ENCODE measurements at places on chromosomes 1 and 21.

- peak; percentile 90 for DNase-seq
- H3K36me3 ChIP-seq = peaks cover 8% of the 10 kb centered on the region
- peak overlapping the region; percentile 89 for H3K27ac ChIP-seq
- peaks cover 53% of the 10 kb centered on the region for H3K4me1 ChIP-seq
- H3K27me3 ChIP-seq = no peaks in the 10 kb centered on the region
- H3K4me3 ChIP-seq = peak overlapping the region; percentile 54
These were observed 19.4 kb upstream of the KCNAB2 start for GRCh38 chr1:6026095-6026809.

DNA sequence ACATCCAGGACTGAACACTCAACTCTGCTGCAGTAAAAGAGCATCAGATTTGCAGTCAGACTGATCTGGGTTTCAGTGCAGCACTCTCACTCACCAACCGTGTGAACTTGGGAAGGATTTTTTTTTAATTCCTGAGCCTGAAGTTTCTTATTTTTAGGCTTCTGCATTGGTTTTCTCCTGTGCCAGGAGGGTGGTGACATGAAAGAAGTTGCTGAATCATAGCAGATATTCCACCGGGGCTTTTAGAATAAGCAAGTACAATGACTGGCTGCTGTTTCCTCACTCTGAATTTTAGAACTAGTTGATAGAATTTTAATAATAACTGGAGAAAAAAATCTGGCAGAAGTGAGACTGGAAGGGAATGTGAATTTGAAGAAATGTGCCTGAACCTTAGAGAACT is 11.6 kb downstream of the ADAM30 start:
- H3K4me3 ChIP-seq = no peak overlapping the region
- no peak for DNase-seq
- H3K27ac ChIP-seq = no peak overlapping the region

- no peaks in the 10 kb centered on the region for H3K4me1 ChIP-seq
- no peaks in the 10 kb centered on the region for H3K27me3 ChIP-seq
- no peak for DNase-seq
These were observed 39.1 kb upstream of the FOXO6 start for GRCh38 chr1:41322101-41322661.

GRCh38 chr1:226520640-226521355 is 27.8 kb upstream of the STUM start:
- H3K27ac ChIP-seq = no peak overlapping the region
- no peaks in the 10 kb centered on the region for H3K36me3 ChIP-seq
- H3K27me3 ChIP-seq = no peaks in the 10 kb centered on the region
- H3K4me1 ChIP-seq = no peaks in the 10 kb centered on the region
- H3K4me3 ChIP-seq = no peak overlapping the region
- no peak for DNase-seq

DNA sequence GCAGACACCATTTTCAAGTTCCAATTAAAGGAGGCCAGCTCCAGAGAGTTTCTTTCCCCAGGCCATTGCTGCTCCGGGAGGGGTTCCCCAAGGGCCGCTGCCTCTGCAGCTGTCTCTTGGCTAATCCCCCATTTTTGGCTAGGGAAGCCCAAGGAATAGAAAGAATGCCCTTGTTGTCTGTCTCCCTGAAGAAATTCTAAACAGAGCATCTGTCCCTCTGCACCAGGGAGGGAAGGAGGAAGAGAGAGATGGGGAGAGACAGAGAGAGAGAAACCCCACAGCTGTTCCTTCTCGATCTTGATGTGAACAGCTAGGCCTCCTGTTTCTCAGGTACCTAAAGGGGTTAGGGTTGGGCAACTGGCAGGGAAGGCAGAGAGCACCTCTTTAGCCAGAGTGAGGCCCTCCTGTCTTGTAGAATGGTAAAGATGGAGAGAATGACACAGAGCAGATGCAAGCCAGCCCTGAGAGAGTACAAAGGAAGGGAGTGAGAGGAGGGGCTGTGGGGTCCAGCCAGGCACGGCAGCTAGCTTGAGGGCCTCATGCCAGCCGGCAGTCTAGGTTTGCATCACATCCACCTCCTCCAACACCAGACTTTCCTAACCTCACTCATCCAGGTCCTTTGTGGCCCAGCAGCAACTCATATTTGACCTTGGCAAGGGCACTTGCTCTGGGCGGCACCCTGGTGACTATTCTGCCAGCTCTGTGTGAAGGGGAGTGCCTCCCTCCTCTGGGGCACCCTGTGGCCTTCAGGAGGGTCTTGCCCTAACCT is 13.1 kb downstream of the OPTC start:
- no peaks in the 10 kb centered on the region for H3K27me3 ChIP-seq
- no peaks in the 10 kb centered on the region for H3K4me1 ChIP-seq
- no peak overlapping the region for H3K4me3 ChIP-seq
- H3K36me3 ChIP-seq = no peaks in the 10 kb centered on the region

DNA sequence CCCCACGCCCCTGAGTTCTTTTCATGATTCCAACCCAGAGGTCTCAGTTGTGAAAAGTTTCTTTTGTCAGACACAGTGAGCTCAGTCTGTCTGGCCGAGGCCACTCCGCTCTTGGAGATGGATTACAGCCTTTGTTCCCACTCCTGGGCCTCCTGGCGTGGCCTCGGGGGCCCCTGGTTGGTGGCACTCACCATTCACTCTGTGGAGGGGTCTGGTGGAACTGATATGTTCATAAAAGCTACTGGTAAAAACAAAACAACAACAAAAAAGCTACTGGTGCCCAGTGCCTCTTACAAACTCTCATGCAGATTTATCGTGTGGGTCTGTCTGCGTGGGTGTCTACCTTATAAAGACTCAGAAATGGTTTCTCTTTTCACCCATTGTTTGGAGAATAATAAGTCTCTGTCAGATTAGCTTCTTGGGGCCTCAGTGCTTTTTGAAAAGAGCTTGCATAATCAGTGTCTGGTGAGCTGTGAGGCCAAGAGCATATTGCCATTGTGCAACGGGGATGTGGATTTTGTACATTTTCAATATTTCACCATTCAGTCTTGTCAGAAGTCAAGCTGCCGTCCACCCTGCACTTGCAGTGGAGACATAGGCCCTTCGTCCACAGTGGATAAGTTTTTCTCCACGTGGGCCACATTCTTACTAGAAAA is 86.7 kb downstream of the GALNT2 start:
- no peak overlapping the region for H3K27ac ChIP-seq
- H3K36me3 ChIP-seq = no peaks in the 10 kb centered on the region
- peaks cover 3% of the 10 kb centered on the region for H3K4me1 ChIP-seq
- no peak for DNase-seq
- H3K27me3 ChIP-seq = no peaks in the 10 kb centered on the region
- H3K4me3 ChIP-seq = no peak overlapping the region

DNA sequence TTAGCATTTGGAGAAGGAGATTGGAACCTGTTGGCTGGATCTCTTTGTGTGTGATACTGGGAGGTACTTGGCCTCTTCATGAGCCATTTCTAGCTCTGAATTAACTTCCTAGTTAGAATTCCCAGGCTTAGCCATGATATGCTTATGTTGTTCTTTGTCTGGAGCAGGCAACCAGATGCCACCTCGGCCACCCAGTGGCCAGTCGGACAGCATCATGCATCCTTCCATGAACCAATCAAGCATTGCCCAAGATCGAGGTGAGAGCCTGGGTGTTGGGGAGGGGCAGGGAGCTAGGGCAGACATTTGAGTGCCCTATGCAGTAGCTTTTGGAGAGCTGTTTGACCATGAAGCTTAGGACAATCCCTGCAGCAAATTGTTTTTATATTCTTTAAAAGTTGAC is 26.5 kb upstream of the PIGV start:
- DNase-seq = no peak
- no peak overlapping the region for H3K4me3 ChIP-seq
- H3K4me1 ChIP-seq = peaks cover 10% of the 10 kb centered on the region
- no peaks in the 10 kb centered on the region for H3K27me3 ChIP-seq
- no peak overlapping the region for H3K27ac ChIP-seq

- H3K27me3 ChIP-seq = no peaks in the 10 kb centered on the region
- no peak overlapping the region for H3K27ac ChIP-seq
- no peaks in the 10 kb centered on the region for H3K36me3 ChIP-seq
- H3K4me1 ChIP-seq = no peaks in the 10 kb centered on the region
These were observed 39.5 kb downstream of the TRPM2 start for GRCh38 chr21:44392916-44393315.

DNA sequence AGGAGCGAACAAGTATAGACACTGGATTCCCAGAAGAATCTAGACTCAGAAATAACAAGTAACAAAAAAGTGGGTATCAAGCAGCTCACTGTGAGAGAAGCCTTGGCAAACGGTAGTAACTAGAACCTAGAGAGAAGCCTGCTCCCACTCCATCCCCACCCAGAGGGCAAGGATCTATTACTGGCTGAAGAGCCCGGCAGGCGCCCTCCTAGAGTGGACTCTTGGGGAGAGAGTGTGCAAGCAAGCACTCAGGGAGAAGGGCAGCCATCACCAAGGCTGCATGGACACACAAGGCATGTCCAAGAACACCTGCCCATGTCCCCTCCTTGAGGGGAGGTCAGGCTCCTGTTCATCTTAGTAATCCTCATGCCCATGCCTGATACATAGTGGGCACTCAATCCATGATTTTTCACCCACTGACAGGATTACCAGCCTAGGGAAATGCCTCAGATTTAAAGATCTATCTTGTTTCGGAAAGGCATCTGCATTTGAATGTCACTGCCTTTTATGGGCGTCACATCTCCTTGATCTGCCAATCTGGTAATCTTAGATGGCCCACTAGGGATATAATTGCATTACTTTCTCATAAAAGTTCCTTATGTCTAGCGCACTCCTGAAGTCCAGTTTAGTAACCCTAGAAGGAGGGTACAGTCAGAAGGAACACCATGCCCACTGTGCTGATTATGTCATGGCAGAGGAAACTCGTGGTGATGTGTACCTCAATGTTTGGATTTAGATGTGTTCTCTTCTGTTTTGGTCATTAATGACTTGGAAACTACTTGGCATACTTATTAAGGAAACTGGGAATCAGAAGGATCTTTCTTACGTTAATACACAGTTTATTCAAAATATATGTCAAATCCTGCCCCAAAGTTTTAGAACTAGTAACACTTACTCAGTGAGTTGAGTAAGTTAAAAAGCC is 14.4 kb downstream of the CNN3 start:
- H3K27me3 ChIP-seq = peaks cover 3% of the 10 kb centered on the region
- no peak for DNase-seq
- no peak overlapping the region for H3K27ac ChIP-seq
- H3K4me3 ChIP-seq = no peak overlapping the region

- no peaks in the 10 kb centered on the region for H3K27me3 ChIP-seq
- no peak overlapping the region for H3K27ac ChIP-seq
- no peak overlapping the region for H3K4me3 ChIP-seq
- no peaks in the 10 kb centered on the region for H3K4me1 ChIP-seq
- DNase-seq = no peak
- no peaks in the 10 kb centered on the region for H3K36me3 ChIP-seq
These were observed 140.0 kb downstream of the LTN1 start for GRCh38 chr21:28852706-28853105.

DNA sequence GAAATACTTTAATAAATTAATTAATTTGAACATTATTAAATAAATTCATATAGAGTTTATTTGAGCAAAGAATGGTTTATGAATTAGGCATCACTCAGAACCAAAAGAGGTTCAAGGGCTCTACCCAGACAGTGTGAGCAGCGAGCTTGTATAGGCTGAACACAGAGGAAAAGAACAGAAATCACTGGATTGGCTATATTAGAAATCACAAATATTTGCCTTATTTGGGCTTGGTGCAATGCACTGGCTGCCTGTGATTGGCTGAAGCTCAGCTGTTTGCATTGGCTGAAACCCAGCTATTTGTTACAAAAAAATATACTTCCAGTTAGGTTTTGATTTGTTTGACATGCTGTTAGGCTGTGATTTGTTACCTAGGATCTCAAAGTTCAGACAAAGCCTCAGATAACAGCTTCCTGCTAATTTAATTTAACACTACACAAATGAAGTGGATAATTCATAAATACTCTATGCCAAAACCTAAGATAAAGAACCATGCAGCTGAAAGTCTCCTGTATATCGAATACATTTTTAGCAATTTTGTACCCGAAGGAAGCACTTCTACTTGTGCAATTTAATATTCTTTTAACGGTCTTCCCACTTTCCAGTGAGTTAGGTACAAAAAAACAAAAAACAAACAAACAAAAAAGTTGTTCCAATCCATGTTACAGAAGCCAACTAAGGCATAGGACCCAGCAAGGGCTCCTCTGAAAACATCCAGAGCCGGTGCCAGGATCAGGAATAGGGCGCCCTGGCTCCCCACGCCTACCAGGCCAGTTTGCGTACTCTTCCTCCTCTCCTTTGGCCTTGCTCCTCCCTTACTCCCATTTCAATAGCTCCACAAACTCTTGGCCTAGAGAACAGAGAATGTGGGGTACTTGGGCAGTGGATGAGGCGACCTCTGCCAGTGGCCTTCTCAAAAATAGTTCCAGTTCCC is 179.1 kb downstream of the DUSP10 start:
- no peaks in the 10 kb centered on the region for H3K4me1 ChIP-seq
- DNase-seq = no peak
- H3K4me3 ChIP-seq = no peak overlapping the region
- H3K27ac ChIP-seq = no peak overlapping the region

DNA sequence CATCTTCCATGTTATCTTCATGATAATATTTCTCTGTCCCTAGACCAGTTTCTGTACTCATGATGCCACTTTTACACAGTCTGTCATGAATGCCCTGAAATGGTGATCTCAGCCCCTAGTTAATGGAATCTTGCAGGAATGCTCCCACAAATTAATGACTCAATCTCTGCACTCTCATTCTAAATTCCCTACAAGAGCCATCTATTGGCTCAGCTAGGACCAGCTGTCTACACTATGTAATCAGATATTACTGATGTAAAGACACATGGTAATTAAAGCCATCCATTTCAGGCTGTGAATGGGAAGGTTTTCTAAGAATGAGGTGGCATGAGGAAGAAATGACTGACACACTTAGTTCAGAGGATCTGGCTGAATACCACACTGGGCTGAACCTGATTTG is 199.1 kb upstream of the KCND3 start:
- H3K36me3 ChIP-seq = no peaks in the 10 kb centered on the region
- no peak for DNase-seq
- H3K4me1 ChIP-seq = no peaks in the 10 kb centered on the region
- H3K27me3 ChIP-seq = no peaks in the 10 kb centered on the region

- H3K4me1 ChIP-seq = no peaks in the 10 kb centered on the region
- no peak overlapping the region for H3K27ac ChIP-seq
- H3K4me3 ChIP-seq = no peak overlapping the region
- no peak for DNase-seq
- H3K27me3 ChIP-seq = no peaks in the 10 kb centered on the region
These were observed 43.5 kb downstream of the SNX7 start for GRCh38 chr1:98704971-98705370.

- H3K4me1 ChIP-seq = no peaks in the 10 kb centered on the region
- no peaks in the 10 kb centered on the region for H3K36me3 ChIP-seq
- no peak overlapping the region for H3K4me3 ChIP-seq
These were observed 32.2 kb upstream of the UBE2U start for GRCh38 chr1:64171246-64171645.

GRCh38 chr21:32819694-32820093 is 48.1 kb upstream of the PAXBP1 start:
- no peak overlapping the region for H3K27ac ChIP-seq
- no peak for DNase-seq
- no peaks in the 10 kb centered on the region for H3K4me1 ChIP-seq
- H3K36me3 ChIP-seq = no peaks in the 10 kb centered on the region
- H3K4me3 ChIP-seq = no peak overlapping the region
